ENCODE measurements at places on chromosomes 4 and X.

DNA sequence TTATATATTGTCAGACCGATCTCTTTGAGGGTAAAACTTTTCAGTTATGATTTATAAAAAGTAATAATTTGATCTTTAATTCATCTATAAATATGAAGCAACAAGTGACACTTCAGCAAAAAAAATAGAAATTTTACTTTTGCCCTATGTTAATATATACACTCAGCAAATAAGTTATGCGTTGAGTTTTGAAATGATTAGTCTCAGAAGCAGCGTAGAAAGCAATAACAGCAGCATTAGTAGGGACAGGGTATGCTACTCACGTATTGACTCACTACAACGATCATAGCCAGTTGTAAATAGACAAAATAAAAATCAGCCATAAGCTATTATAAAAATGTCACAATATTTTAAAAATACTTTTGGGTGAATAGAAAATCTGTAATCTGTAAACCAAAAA lies 1229.2 kb downstream of the ADGRL3 start:
- DNase-seq: no peak

GRCh38 chrX:119399772-119400101 lies 601 bp downstream of the SLC25A43 start:
- DNase-seq: no peak

DNA sequence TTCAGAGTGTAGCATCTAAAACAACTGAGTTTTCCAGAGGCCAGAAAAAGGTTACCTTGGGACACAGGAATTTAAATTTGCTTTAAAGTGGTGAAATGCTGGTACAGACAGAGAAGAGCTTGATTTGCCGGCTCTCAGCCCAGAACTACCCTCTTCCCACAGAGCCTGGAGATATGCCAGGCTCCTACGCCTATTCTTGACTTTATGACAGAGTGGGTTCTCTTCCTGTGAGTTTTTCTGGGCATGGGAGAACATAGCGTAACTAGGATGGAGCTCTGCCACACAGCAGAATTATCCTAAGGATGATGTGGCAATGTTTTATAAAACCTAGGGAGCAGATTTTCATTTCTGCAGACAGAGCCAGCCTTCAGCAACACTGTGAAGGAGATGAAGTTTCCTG lies 241.8 kb downstream of the GRIA3 start:
- no peak for DNase-seq

DNA sequence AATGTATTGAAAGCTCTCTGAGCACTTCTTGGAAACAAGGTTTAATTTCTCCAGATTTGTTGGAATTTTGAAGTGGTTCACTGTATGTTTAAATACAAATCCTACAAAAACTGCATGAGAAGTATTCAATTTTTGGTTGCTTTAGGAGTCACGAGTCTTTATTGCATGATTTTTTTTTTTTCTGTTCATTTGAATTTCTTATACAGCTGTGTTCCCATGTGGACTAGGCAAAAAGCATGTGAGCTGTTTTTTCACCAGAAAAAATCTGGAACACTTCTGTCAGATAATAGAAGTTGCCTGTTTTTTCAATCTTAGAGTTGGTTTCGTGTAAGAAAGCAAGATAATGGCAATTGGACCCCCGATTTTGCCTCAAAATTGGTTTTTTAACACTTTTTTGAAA lies 66.4 kb downstream of the SLC9A6 start:
- no peak for DNase-seq

GRCh38 chr4:98801259-98801725 lies 127.6 kb downstream of the EIF4E start:
- no peak for DNase-seq

GRCh38 chrX:110175146-110175545 lies 142.7 kb downstream of the AMMECR1 start:
- no peak for DNase-seq

DNA sequence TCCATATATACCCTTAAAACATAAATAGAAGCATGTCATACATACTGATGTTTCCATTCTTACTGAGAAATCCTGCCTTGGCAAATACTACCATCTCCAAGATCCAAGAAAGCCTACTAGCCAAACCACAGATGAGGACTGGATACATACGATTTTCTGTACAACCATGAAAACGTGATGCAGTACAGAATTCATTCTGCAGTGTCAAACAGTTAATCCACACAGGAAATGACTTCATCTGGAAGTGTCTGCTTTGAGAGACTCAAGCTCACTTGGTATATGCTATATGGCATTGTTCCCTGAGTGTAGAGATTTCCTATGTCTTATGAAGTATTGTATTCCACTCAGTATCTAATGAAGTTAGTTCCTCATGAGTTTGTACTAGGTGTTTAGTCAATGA lies 94.3 kb downstream of the CT47B1 start:
- DNase-seq: no peak

- DNase-seq: no peak
These were observed 52.3 kb downstream of the PALLD start for GRCh38 chr4:168549143-168549542.

- DNase-seq: no peak
These were observed 37.6 kb upstream of the FAM156A start for GRCh38 chrX:52995987-52996331.

DNA sequence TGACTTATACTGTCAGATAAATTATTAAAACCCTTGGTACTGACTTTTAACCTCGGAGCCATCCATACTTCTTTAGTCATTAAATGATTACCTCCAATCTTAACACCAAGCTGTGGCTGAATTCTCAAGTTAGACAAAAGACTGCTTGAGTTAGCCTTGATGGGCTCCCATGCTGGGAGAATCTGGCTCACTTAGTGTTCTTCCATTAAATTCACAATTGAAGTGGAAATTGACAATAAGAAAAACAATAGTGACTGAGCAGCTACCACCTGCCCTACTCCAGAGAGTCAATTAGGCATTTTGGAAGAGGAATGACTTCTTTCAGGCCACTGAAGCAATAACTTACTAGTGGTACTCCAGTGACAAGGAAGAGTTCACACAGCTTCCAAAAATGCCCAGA lies 503.0 kb upstream of the CPXCR1 start:
- no peak for DNase-seq

DNA sequence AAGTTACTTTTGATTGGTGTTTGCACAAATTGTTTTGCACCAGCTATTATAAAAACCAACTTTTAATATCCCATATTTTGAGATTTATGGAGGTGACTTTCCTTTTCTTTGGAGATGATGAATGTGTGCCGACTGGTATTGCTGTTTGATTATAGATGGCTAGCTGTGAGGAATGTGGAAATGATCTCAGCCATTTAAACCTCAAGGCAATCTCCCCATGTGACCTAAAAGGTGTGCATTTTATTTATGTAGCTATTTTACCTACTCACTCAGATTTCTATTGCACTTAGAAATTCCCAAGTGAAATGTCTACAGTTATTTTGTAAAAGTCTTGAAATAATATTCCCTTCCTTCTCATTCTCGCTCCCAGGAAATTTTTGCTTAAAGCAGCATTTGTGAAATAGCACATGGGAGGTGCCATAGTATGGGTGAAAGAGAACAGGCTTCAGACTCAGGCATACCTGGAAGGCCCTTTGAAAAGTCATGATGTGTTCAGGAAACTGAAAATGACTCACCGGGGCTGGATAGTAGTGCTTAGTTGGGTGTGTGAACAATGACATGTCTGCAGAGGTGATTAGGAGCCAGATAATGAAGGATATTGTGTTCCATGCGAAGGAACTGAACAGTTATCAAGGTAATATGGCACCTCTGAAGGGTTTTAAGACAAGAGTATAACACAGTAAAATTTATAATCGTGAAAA lies 247.6 kb downstream of the CBLL2 start:
- no peak for DNase-seq

DNA sequence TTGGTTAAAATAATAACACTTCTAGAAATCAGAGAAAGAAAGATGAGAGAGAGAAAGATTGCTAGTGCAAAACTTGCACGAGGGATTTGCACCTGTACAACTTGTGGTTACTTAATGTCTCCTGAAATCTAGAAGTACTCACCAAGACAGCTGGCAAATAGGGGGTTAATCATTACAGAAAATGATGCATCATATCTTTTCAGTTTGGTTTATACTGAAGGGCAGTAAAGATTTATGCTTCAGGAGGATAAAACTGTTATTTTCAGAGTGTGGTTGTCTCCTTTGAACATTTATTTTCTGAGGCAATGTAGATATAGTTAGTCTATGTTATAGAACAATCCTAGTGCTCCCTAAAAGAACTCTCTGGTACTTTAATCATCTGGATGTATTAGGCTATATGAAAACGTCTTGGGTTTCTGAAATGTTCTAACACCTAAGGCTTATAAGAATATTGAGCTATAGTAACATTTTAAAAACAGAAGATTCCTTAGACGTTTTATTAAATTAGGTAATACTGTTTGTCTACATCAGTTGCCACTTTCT lies 13.3 kb downstream of the ATOH1 start:
- no peak for DNase-seq

GRCh38 chr4:95304898-95305297 lies 243.9 kb downstream of the UNC5C start:
- no peak for DNase-seq

DNA sequence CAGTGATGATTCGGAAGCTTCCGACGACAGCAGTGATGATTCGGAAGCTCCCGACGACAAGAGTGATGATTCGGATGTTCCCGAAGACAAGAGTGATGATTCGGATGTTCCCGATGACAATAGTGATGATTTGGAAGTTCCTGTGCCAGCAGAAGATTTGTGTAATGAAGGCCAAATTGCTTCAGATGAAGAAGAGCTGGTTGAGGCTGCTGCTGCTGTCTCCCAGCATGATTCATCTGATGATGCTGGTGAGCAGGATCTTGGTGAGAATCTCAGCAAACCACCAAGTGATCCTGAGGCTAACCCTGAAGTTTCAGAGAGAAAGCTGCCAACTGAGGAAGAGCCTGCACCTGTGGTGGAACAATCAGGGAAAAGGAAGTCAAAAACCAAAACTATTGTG lies 14.2 kb downstream of the CXCR3 start:
- no peak for DNase-seq

GRCh38 chr4:52028970-52029369 lies 8.8 kb upstream of the LRRC66 start:
- no peak for DNase-seq

DNA sequence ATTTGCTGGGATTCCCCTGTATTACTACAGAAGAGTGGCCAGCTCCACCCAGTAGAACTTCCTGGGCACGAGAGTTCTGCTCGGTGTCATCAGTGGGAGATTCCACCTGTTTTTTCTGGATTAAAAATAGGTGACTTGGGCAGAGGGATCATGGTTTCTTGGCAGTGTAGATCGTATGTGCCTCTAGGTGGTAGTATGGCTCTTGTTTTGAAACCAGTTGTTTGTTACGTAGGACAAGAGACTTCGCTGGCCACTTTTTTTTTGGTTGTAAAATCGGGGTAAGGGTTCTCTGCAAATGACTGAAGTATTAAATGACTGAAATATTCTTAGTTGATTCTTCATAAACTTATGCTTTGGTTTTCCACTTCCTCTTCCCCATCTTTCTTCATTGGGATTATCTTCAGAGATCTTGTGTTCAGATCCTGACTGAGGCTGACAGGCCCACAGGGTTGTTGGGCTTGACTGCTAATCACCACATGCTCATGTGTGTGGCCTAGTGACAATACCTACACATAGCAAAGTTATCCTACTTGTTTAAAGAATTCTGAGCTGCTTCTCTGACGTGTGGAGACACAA lies 43.8 kb upstream of the WDR1 start:
- DNase-seq: no peak

DNA sequence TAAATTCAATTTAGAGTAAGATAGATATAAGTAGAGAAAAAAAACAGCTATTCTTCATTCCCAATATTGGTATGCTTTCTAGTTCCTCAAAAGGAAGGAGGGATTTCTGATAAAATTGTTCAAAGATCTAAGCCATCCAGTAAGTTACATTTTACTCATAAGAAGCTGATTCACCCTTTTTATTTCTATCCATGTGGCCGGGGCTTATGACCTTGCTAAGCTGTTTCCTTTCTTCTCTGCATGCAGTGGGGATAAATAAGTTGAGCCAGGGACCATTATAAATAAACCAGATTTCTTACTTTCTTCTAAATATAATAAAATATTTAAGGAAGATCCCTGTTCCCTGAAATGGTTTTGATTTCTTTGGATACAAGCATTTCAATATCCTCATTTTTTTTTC lies 502.3 kb downstream of the PDHA2 start:
- DNase-seq: no peak

- no peak for DNase-seq
These were observed 107.0 kb downstream of the SLC4A4 start for GRCh38 chr4:71445811-71446210.

- DNase-seq: no peak
These were observed 6.8 kb upstream of the ACSL4 start for GRCh38 chrX:109739625-109740432.

DNA sequence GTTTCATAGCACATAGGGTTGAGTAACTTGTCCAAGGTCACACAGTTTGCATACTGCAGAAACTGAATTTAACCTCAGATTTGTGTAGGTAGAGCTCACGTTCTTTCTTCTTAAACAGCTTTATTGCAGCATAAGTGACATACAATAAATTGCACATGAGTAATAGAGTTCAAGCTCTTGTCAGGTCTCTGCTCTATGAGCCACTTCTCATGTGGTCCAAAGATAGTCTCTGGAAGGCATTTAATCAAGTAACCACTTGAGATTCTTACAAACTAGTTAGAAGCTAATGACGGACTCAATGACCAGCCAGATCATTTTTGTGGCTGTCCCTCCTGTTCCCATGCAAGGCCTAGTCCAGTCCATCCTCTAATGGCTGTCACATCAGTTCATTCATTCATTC lies 68.9 kb downstream of the MAOB start:
- no peak for DNase-seq

- DNase-seq: no peak
These were observed 192.9 kb upstream of the RBPJ start for GRCh38 chr4:26127851-26128337.

- DNase-seq: no peak
These were observed 56.1 kb downstream of the PPP3CA start for GRCh38 chr4:101291198-101291597.

DNA sequence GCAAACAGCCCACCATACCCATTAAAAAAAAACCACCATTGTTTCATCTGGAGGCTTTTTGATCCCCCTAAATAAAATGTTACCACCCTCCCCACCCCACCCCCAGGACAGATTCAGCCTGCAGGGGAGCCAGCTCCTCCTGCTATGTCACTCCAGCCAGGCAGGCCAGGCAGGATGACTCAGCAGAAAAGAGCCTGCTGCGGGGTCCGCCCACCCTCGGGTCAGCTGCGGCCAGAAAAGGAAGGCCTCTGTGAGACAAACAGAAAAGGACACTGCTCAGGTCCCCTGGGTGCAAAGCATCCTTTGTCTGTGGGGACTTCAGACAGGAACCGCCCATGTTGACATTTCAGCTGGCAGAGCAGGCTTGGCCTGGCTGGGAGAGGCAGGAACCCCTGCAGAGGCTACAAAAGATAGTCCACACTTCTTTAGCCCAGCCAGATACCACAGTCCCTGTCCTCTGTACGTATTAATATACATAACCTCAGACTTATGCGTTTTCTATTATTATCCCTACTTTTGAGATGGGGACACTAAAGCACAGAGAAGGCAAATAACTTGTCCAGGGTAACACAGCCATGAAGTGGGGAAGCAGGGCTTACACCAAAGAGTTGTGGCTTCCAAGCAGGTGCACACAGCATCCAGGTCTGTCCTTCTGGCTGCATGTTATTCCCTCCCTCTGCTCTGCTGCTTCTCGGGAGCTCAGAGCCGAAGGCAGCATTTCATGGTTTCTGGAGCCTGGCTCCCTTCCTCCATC lies 147.7 kb downstream of the CPEB2 start:
- DNase-seq: no peak

GRCh38 chr4:84319124-84319523 lies 180.0 kb downstream of the NKX6-1 start:
- DNase-seq: no peak

GRCh38 chrX:27598312-27598711 lies 8.2 kb downstream of the DCAF8L2 start:
- no peak for DNase-seq
